Skeletal muscle cell (primary cell): ENCODE measurements at places on chromosomes 12 and 14.

- peak; percentile 5 for DNase-seq
These were observed 82.4 kb downstream of the SLC5A8 start for GRCh38 chr12:101127521-101128219.

DNA sequence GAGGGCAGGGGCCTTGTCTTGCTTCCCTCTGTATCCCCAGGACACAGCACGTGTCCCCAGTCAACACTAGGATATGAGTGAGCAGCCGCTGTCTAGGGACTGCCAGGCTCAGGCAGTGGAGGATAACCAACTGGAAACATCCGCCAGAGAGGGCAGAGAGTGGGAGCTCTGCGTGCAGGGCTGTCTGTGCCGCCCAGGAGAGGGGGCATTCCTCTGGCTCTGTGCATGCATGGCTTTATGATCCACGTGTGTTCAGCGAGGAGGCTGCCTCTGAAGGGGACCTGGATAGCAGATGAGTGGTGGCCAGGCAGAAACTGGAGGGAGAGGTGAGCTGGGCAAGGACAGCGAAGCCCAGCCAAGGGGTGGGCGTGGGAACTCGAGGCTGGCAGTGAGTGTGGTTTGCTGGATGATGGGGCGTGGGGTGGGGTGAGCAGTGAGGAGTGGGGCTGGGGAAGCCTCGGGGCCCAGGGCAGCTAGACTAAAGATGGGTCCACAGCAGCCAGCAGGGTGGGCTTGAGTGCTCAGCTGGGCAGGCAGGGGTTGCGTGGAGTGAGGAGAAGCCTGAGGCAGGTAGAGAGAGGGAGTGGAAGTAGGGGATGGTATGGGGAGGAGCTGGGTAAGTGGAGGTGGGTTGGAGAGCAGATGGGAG, 72.9 kb downstream of the PRIMA1 start:
- no peak for DNase-seq

DNA sequence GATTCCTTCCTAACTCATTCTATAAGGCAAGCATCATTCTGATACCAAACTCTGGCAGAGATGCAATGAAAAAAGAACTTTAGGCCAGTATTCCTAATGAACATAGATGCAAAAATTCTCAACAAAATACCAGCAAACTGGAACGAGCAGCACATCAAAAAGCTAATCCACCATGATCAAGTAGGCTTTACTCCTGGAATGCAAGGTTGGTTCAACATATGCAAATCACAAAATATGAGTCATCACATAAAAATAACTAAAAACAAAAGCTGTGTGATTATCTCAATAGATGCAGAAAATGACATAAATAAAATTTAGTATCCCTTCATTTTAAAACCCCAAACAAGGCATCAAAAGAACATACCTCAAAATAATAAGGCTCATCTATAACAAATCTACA, 98.9 kb downstream of the ACSS3 start:
- no peak for DNase-seq

GRCh38 chr12:89671469-89671868, 37.2 kb downstream of the ATP2B1 start:
- peak; percentile 63 for DNase-seq

DNA sequence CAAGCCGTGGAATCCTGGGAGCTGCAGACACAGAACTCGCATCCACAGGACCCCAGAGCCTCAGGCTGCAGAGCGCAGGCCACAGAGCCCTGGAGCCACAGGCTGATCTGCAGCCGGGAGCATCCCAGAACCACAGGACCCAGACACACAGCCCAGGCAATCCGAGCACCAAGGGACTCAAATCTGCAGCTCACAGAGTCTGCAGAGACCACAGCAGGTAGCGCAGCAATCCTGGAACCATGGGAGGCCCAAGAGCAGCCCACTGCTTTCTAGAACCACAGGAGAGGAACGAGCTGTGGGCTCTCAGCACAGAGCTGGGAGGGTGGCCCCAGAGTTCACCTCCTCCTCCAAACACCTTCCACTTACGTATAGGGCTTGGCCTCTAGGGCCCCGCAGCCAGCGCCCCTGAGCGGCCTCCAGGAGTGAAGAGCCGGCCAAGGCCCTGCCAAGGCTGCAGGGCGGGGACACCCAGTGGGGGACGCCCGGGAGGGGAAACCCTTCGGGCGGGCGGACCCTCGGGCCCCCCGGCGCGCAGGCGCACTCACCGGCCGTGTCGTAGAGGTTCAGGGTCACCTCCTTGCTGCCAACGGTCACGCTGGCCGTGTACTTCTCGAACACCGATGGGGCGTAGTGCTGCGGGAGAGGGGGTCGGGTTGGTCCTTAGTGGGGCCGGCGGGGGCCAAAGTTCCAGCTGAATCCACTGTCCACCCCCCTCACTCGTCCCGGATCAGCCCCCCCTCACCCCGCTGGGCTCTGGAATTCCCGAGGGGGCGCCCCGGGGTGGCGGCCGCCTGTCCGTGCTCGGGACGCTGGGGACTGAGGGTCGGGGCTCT, 665 bp downstream of the RHOF start:
- no peak for DNase-seq

DNA sequence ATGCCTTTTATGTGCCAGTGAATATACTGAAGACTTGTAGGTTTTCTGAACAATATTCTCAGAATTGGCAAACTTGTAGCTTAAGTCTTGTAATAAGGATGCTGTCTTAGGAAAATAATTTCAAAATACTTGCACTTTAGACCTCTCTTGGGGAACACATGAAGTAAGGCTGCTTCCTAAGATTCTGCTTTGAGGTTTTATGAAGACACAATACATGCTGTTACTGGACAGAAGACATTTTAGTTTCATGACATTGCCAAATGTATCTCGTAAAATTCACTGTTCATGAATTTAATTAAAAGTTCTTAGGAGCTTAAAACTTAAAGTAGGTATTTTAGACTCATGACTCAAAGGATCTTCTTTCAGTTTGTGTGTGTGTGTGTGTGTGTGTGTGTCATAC, 80.7 kb downstream of the RAD51B start:
- no peak for DNase-seq

DNA sequence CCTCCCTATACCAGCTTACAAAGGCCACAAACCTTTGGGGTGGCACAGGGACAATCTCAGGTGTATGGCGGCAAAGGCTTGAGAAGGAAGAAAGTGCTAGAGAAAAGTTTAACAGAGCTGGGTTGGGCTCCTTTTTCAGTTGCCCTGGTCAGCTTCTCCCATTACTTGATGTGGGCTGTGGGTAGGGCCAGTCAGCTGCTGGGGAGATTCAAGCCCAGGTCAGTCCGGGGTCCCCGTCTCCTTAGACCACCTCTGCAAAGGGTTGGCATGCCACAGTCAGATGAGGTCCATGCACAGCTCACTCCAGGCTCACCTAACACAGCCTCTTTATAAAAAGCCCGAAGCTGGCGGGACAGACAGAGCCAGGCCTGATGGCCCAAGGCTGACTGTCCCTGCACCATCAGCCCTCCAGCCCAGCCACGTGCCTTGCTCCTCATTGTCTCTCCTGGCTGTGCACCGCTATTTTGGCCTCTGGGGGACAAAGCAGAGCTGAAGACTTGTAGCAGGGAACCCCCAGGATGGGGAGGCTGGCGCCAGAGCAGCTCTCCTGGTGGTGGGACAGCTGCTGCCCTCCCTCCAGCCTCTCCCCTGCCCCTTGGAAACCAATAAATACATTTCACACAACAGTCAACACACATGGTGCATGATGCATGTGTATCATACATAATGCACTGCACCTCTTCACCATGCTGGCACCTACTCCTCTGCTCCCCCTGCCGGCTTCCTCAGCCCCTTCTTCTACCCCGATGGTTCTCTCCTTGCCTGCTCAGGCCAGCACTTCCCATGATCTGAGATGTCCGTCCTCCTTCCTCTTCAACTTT, 61.7 kb upstream of the DDX11 start:
- no peak for DNase-seq

- DNase-seq = no peak
These were observed 2.9 kb upstream of the COL2A1 start for GRCh38 chr12:48007206-48007605.
